ENCODE measurements at places on chromosomes 13 and 19. TPM values are rescaled to one million over a fixed set of nuclear protein-coding genes. Genes with fewer than 3 reads are reported as not detected.

GRCh38 chr19:28466107-28467045 is 746.6 kb downstream of the UQCRFS1 start:
- peak; percentile 69 for DNase-seq

DNA sequence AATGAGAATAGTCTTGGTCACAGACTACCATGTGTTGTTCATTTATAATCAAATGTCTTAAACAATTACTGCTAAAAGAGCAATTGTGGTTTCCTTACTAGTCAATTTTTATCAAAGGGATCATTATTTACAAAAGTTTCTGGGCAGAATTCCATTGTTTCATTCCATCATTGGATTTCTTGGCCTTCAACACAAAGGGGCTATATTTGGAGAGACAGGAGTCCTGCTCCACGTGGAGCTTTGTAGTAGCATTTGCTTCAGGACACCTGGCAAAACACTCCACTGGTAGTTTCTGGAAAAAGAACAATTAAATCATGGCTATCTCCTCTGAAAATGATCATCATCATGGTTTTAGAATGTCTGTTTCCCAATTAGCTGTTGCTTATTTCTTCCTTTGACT is 22.3 kb upstream of the STARD13 start:
- DNase-seq, result no peak

DNA sequence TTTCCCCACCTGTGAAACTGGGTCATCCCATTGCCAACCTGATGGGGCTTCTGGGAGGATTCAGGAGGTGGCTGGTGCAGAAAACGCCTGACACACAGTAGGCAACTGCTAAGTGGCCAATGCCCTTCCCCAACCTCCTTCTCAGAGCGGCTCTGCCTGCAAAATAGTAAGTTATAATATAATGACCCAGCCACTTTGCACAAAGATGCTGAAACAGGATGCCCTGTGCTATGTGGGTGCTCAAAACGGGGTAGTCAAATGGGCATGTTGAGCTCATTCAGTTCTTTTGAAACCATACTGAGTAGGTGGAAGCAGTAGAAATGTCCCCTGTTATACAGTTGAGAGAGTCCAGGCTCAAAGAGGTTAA is 507 bp downstream of the MARCHF2 start:
- DNase-seq, result no peak

- DNase-seq, result no peak
Observed at GRCh38 chr19:44658069-44658733, 13.1 kb upstream of the CEACAM19 start.

- no peak for DNase-seq
Observed at GRCh38 chr19:18204394-18205199, 755 bp upstream of the RAB3A start.

GRCh38 chr13:51556740-51557139 is 27.5 kb upstream of the WDFY2 start:
- no peak for DNase-seq

DNA sequence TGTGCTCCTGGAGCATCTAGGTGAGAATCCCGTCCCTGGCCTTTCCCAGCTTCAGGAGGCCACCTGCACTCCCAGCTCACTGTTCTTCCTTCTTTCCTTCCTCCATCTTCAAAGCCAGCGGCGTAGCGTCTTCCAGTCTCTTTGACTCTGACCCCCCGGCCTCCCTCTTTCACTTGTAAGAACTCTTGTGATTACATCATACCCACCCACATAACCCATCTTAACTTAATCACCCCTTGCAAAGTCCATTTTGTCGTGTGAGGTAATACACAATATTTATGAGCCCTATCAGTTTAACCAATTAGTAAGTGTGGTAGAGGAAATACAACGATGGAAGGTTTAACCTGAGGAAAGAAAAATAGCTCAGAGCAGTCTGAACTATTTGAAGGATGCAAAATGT is 4.6 kb upstream of the CDC16 start:
- no peak for DNase-seq

GRCh38 chr19:18159810-18160209 is 6.8 kb downstream of the PIK3R2 start:
- DNase-seq, result no peak

STARD13 gene
- total RNA-seq, result 0.50 TPM

GZMM gene
- 49.7 TPM for total RNA-seq

ZNF625 gene
- 5.1 TPM for total RNA-seq

SIGLEC12 gene
- total RNA-seq, result not detected

CCDC122 gene
- total RNA-seq, result 2.5 TPM

ASF1B gene
- 48.2 TPM for total RNA-seq

All from natural killer cell treated with Interleukin-12 subunit alpha and Interleukin-12 subunit beta and Interleukin-15 and Interleukin-18, amount 100 ng/mL, for 72 hours (primary cell).